ENCODE measurements at places on chromosomes 11 and 22.

DNA sequence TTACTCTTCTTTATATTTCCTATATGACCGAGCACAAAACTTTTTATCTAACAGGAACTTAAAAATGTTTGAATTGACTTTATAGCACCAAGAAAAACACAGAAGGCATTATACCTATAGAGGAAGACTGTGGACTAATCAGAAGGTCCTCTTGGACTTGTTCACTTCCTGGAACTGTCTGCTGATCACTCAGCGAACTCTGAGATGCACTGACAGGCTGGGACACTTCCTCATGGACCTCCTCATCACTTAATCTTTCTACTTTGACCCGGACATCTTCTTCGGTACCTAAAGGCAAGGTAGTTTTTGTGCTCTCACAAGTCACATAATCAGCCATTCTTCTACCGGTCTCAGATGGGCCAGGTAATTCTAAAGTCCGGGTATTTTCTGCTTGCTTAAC, 54.0 kb downstream of the ZBTB44 start:
- DNase-seq, result no peak

DNA sequence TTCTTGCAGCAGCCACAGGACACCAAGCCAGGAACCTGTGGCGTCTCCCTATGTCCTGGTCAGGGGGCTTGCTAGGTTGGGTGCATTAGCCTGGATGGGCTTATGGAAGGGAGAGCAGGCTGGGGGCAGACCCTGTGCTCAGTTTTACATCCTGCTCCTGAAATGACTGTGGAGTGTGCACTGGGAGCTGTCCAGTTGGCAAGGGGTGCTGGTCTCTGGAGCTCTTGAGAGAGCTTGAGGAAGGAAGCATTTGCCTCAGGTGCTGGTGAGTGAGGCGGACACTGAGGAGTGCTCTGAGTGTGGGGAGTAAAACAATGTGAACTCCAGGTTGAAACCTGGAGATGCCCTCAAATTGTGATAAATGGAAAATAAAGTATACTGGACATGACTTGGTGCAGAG, 3.4 kb downstream of the SCGB1D4 start:
- no peak for DNase-seq

DNA sequence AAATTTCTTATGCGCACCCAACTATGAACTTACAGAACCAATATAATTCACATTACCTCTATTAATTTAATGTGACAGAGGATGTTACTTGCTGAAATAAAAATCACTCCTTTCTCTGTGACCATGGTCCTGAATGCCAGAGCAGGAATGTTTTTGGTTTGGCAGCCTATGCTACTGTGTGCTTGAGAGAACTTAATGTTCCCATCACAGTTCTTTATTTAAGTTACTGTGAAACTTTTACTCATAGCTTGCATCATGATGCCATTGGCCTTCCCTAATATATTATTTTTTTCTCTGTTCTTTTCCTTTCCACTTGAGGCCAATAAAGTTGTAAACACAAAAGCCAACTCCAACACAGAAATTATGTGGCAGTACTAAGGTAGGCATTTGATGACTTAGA, 142.2 kb downstream of the FAM76B start:
- no peak for DNase-seq

DNA sequence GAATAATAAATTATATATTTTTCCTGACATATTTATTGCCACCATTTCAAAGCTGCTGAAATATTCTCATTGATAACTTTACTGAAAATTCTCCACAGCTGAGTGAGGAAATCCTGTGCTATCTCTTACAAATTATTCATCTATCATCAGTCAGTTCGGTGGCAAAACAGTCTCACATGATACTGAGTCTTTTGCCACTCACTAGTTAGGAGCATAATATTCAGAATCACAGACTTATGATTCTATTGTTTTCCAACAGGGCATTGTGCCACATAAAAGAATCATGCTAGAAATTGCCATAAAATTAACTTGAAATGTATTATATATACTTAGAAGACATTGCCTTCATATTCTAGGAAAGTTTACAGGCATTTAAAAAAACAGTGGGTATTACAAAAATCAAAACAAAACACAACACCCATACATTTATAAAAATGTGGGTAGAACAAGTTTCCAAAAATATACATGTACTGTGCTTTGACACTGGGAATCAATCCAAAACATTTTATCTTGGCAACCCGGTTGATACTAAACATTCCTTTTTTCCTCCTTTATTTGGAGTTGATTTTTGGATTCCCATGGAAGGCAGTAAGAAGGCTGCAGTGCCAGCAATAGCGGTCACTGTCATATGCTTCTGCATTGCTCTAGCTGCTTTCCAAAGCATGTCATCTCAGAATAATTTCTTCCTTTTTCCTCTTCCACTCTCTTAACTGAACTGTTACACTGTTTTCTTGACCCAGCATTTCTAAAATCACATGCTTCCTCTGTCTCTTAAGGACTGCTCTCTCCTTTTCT, 42.5 kb downstream of the ATG16L2 start:
- no peak for DNase-seq

DNA sequence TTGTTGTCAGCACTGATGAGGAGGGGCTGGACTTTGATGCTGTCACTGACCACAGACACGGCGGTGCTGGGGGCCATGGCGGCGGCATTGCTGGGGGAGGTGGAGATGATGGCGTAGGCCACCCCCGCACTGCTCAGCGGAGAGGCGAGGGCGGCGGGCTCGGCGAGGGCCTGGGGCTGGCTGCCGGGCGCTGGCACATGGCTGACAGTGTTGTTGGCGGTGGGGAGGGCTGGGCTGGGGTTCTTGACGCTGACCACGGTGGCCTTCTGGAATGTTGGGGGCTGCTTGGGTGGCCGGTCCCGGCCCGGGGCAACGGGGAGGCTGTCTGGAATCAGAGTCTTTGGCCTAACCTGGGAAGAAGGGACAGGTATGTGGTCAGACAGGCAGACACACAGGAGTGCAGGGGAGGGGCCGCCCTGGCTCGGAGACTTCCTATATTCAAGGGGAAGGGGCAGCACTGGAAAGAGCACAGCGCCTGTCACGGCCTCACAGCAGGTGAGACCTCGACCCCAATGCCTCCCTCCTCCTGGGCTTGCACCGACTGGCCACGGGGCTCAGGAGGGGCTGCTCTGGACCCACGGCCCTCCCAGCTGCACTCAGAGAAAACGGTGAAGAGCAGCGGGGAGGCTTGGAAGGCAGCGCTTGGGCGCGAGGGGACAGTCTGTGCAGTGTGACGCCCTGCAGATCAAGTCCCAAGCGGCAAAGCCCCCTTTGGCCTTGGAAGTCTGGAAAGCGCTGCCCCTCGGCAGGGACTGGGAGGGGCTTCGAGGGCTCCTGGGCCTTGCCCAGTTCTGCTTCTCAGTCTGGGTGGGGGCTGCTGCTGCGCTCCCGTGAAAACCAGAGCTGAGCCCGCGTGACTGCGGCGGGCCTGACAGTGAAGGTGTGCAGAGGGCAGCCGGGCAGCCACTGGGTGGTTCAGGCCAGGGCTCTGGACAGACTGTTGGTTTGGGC, 93.2 kb downstream of the PHF21B start:
- no peak for DNase-seq

DNA sequence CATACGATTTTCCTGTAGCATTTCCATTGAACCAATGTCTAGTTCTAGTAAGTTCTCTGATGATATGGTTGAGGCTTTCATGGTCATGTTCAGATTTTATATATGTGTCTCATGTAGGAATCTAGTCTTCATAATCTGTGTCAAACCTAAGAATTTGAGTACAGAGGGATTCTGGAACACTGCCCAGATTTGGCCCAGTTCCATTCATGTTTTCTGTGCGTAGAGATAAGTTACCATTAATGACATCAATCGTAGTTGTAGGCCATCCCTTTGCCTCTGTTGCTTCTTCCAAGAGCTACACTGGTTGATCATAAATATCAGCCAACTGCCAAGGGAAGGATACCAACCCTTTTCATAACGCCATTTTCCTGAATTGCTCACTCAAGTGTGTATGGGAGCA, 23.3 kb downstream of the ST3GAL4 start:
- DNase-seq, result no peak

- no peak for DNase-seq
Observed at GRCh38 chr11:114616516-114616915, 20.9 kb upstream of the NXPE4 start.

- DNase-seq, result no peak
Observed at GRCh38 chr11:92834296-92835020, 135.0 kb upstream of the MTNR1B start.

Measured in stimulated activated CD4-positive, alpha-beta T cell treated with anti-CD3 and anti-CD28 coated beads, Interleukin-12 subunit alpha, Interleukin-12 subunit beta, amount 100 ng/mL, for 24 hours (primary cell).